ENCODE measurements at places on chromosomes 1 and 21. TPM values are rescaled to one million over a fixed set of nuclear protein-coding genes. Genes with fewer than 3 reads are reported as not detected.

- DNase-seq = no peak
Measured at GRCh38 chr21:20270365-20271055, 727.7 kb upstream of the NCAM2 start.

GRCh38 chr1:45892068-45892785 lies 88.8 kb downstream of the MAST2 start:
- DNase-seq = peak; percentile 71

DNA sequence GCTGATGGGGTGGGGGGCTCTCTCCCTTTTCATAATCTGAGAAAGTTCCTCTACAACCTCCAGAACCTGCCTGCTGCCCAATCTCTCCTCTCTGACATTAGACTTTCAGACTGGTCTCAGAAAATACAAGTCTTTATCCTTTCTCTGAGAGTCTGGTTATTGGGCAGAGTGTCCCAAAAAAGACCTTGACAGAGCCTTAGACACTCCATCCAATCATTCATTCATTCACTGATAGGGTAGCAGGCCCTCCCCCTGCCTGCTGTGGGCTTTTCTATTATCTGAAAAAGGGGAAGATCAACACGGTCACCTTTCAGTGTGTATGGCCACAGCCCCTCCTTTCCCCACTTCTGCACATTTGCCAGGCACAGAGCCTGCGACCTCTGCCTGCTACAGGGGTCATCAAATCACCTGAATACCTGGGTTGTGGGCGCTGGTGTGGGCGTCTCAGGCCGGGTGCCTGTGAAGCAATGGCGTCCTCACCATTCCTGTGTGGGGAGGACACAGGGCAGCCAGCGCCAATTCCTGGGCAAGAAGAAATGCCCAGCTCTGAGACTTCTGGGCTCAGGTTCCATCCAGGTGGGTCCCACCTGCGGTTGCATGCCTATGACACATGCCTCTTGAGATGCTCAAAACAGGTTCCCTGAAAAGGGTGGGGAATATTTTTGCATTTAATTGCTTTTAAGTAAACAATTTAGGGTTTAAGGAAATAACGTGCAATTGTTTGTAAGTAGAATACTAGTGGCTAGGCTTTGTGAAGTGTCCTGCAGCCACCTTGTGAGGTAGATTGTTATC lies 52.8 kb downstream of the ELK4 start:
- no peak for DNase-seq

GRCh38 chr1:227255086-227255732 lies 63.1 kb downstream of the CDC42BPA start:
- no peak for DNase-seq

- DNase-seq = peak; percentile 92
Measured at GRCh38 chr1:153566414-153567371, 1.0 kb upstream of the S100A2 start.

GRCh38 chr1:214993419-214993818 lies 89.1 kb upstream of the KCNK2 start:
- no peak for DNase-seq

- no peak for DNase-seq
Measured at GRCh38 chr1:245598524-245599305, 443.9 kb downstream of the KIF26B start.

GRCh38 chr1:79530476-79530875 lies 523.9 kb upstream of the ADGRL4 start:
- DNase-seq = no peak

DNA sequence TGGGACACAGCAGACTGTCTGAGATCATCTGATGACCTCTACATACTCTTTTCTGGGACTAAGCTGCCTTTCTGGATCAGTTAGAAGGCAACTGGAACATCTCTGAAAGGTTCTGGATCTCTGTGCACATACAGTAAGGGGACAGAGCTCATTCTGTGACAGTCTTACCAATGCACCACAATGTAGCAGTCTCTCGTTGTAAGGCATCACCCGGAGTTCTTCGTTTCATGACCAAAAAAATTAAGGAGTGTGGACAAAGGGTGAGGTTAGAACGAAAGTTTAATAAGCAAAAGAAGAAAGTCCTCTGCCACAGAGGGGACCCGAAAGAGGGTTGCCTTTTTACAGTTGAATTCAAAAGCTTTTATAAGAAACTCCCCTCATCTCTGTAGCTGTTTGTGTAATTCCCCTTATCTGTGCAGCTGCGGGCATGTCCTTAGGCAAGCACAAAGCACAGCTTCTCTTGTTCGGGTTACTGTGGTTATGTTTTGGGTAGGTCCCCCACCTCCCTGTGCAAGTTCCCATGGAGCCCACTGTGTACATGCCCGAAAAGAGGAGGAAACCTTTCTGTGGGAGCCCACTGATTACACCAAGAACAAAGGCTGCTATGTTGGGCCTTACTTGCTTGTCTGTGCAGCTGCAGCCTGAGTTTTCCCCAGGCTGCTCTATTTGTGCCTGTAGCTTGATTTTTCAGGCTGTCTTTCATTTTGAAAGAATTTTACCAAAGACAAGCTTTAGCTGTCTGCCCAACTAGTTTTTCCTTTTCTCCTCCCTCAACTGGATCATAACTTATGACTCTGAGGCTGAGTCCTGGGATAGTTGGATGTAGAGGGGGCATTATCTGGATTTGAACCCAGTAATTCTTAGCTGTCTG lies 53.1 kb upstream of the CACNA1E start:
- no peak for DNase-seq

- DNase-seq = no peak
Measured at GRCh38 chr21:15729346-15729673, 472 bp upstream of the USP25 start.

GRCh38 chr1:175118375-175119367 lies 51.0 kb downstream of the TNN start:
- DNase-seq = no peak

GRCh38 chr1:19007491-19008441 lies 51.3 kb upstream of the IFFO2 start:
- no peak for DNase-seq

- no peak for DNase-seq
Measured at GRCh38 chr21:42037516-42037915, 27.4 kb upstream of the ZBTB21 start.

DNA sequence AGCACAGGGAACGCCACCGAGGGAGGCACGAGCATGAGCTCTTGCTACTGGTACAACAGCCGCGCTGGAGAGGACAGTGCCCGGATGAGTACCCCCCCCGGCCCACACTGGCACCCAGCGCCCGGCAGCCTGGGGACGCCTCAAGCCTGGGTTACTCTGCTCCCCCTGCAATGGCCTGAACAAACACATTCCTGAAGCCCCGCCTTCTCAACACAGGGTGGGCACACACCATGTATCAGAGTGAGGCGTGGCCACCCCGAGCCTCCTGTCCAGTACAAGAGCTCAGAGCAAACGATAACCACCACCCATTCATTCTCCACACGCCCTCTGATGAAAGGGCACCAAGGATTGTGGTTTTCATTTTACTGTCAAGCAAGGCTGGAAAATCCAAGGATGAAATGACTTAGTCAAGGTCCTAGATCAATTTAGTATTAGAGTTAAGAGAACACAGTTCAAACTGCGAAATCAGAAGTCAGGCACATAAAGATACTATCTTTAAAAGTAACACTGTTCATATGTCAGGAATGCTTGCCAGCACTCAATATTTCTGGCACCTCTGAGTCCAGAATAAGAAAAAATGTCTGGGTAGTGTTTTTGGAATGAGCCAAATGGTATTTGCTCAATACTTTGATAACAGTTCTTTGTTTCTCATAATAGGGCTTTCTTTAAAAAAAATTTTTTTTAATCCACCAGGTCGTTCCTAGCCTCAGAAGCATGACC lies 22.0 kb downstream of the UBE2G2 start:
- no peak for DNase-seq

- DNase-seq = no peak
Measured at GRCh38 chr1:228697207-228698016, 37.9 kb upstream of the RHOU start.

- no peak for DNase-seq
Measured at GRCh38 chr1:204080163-204080903, 7.4 kb downstream of the SOX13 start.

GRCh38 chr21:18384771-18385170 lies 18.8 kb downstream of the TMPRSS15 start:
- no peak for DNase-seq

GRCh38 chr1:24074817-24075589 lies 36.9 kb downstream of the MYOM3 start:
- no peak for DNase-seq

DNA sequence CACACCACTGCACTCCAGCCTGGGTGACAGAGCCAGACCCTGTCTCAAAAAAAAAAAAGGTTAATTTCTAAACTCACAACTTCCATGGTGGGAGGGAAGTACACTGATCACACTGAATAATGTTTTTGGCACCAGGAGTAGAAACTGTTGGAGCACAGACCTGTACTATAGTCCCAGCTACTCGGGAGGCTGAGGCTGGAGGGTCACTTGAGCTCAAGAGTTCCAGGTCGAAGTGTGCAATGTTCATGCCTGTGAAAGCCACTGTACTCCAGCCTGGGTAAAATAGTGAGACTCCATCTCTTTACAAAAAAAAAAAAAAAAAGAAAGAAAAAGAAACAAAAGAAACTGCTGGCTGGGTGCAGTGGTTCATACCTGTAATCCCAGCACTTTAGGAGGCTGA lies 35.3 kb downstream of the TMEM50B start:
- no peak for DNase-seq

DNA sequence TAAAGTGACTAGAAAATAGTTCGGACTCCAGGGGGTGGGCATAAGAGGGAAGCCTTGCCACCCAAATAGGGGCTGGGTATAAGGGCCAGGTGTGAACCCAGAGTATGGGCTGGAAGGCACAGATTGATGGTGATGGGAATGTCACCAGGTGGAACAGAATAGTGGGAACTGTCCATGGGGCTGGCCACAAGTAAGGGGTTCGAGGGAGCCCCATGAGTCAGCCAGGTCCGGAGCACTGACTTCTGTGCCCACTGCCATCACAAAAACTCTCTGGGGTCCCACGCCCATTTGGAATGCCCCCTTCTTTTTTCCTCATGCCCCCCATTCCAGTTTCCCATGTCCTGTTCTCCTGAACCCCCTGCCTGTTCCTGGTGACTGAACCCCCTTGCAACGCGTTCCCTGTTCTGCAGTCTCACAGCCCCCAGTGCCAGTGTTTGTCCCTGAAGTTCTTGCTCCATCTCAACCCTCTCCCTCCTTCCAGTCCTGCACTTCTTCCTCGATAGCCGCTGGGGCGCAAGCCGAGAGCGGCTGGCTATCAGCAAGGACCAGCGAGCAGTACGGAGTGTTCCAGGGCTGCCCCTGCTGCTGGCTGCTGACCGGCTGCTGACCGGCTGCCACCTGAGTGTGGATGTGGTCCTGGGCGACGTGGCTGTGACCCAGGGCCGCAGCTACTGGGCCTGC lies 7.9 kb downstream of the TRIM46 start:
- no peak for DNase-seq

DNA sequence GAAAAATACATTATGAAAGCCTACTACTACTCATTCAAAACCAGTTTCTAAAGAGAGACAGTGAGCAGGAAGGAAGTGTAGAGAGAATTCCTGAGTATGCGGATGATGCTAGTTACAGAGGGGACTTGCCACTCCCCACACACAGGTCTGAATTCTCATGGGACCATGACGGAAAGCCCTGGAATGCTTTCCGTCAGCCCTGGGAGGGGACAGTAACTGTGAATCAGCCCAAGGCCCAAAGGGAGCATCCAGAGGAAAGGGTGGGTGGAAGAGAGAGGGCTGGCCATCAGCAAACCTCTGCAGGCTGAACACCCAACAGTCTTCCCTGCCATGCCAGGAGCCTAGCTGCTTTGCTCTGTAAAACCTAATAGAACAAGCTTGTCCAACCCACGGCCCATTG lies 36.4 kb downstream of the RCSD1 start:
- no peak for DNase-seq

- no peak for DNase-seq
Measured at GRCh38 chr1:67134695-67135094, at the start of gene C1orf141. Gene C1orf141, minus strand, starts transcription at chr1:67134970. Its CDS starts 7,730 bp downstream, at chr1:67127240.

DNA sequence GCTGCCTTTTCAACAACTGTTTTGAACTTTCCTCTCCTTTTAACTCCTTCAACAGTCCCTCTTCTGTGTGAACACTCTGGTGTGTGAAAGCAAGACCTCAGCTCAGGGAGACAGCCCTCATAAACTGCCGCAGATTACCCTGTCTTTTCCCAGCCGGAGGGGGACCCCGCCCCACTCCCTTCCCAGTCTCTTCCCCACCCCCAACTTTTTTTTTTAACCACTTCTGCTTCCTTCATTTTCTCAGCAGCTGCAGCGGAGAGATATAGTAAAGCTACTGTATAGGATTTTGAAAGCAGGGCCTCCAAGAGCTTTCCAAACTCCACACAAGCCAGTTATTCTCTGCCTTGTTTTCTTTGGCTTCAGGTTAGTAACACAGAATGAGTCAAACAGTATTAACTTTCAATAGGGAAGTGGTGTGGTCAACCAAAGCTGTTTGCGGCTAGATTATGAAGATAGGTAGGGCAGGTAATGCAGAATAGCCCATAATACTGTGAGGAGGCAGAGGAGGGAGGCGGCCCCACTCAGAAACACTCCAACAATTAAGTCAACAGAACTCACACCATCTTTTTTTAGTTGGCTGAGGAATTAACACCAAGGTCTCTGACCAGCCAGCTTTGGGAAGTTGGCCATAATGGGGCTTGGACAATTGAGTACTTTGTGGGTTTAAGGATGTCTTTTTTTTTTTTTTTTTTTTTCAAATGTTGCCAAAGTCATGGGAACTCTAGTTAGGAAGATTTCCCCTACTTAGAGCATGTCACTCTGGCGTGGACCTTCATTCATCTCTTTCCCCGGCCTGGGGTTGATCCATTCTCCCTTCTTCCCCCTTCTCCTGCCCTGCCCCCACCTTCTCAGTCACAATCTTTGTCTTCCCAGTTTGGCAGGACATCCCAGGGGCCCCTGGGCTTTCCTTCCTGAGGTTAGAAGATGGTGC lies 177.0 kb downstream of the CLIC6 start:
- peak; percentile 30 for DNase-seq

DNA sequence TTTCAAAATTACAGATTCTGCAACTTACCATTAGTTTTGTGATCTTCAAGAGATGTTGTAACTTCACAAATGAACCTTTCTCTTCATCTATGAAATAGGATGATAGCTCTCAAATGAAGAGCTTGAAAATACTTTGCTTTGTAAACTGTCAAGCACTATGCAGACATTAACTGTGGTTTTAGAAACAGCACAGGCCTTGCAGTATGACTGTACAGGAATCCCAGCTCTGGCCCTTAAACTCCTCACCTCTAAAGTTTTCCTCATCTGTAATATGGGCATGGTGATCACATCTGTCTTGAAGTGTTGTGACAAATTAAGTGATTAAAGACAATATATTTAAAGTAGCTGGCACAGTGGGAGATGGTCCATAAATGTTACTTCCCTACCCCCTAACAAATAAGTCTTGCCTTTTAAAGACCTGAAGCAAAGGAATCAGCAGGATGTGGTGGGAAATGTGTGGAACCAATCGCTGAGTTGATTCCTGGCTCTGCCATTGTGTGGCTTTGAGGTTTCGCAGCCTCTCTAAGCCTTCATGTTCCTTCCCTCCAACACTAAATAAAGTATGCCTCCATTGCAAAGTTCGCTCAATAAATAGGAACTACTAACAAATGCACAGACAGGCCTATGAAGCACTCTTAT lies 5.5 kb upstream of the PTP4A2 start:
- no peak for DNase-seq

Gene LCE2A
- total RNA-seq = not detected

Gene CDK18
- total RNA-seq = not detected

Gene CRNN
- not detected for total RNA-seq

Gene SPATA46
- not detected for total RNA-seq

Gene PRPF38A
- 18.2 TPM for total RNA-seq

Gene GDAP2
- total RNA-seq = 14.0 TPM

Gene KCNK1
- 0.20 TPM for total RNA-seq
